Vagina (tissue), 2 donors: ENCODE measurements at places on chromosomes 6 and 20.
A peak's percentile ranks its signal among the peaks of the same experiment; 100 is the strongest.

- H3K27ac ChIP-seq = no peak overlapping the region
- no peaks in the 10 kb centered on the region for H3K4me1 ChIP-seq
- no peak overlapping the region for H3K4me3 ChIP-seq
- H3K27me3 ChIP-seq = no peaks in the 10 kb centered on the region
- DNase-seq = no peak
Observed at GRCh38 chr6:48311301-48311700, 200.3 kb upstream of the PTCHD4 start.

GRCh38 chr6:42452171-42453030 lies 675 bp upstream of the TRERF1 start:
- peak; percentile 87 for DNase-seq
- H3K36me3 ChIP-seq = no peaks in the 10 kb centered on the region
- H3K27me3 ChIP-seq = no peaks in the 10 kb centered on the region
- peak overlapping the region; percentile 88 for H3K4me3 ChIP-seq

GRCh38 chr6:142943711-142944123 lies 1.3 kb downstream of the HIVEP2 start:
- H3K36me3 ChIP-seq = no peaks in the 10 kb centered on the region
- DNase-seq = no peak
- H3K27ac ChIP-seq = peak overlapping the region; percentile 99
- peak overlapping the region; percentile 90 for H3K4me3 ChIP-seq
- peaks cover 18% of the 10 kb centered on the region for H3K4me1 ChIP-seq
- H3K27me3 ChIP-seq = no peaks in the 10 kb centered on the region

- no peak overlapping the region for H3K27ac ChIP-seq
- no peaks in the 10 kb centered on the region for H3K36me3 ChIP-seq
- no peaks in the 10 kb centered on the region for H3K27me3 ChIP-seq
- H3K4me1 ChIP-seq = no peaks in the 10 kb centered on the region
- no peak overlapping the region for H3K4me3 ChIP-seq
- DNase-seq = no peak
Observed at GRCh38 chr6:165808021-165808420, 145.0 kb upstream of the PDE10A start.
